Skeletal muscle tissue (tissue), 5 donors: ENCODE measurements at places on chromosomes 7 and 10. TPM values are rescaled to one million over a fixed set of nuclear protein-coding genes. Genes with fewer than 3 reads are reported as not detected.

Gene RELN
- total RNA-seq, result 14.1 TPM

Gene ITGA8
- total RNA-seq, result 9.4 TPM

Gene STEAP1
- total RNA-seq, result 5.7 TPM

Gene WDR86
- 4.7 TPM for total RNA-seq

Gene OR9A2
- total RNA-seq, result not detected

Gene FRG2B
- total RNA-seq, result not detected
